MM.1S (cell line): ENCODE measurements at places on chromosomes 7 and 10.

- no peak for DNase-seq
Measured at GRCh38 chr10:8321990-8322389, 267.5 kb downstream of the GATA3 start.

DNA sequence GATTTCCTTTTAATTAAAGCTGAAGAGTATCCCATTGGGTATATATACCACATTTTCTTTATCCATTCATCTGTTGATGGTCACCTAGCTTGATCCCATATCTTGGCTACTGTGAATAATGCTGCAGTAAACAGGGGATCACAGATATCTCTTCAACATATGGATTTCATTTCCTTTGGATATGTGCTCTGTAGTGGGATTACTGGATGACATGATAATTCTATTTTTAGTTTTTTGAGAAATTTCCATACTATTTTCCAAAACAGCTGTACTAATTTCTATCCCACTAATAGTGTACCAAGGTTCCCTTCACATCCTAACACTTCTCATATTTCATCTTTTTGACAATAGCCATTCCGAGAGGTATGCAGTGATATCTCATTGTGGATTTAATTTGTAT lies 48.8 kb upstream of the PRPS1L1 start:
- no peak for DNase-seq

DNA sequence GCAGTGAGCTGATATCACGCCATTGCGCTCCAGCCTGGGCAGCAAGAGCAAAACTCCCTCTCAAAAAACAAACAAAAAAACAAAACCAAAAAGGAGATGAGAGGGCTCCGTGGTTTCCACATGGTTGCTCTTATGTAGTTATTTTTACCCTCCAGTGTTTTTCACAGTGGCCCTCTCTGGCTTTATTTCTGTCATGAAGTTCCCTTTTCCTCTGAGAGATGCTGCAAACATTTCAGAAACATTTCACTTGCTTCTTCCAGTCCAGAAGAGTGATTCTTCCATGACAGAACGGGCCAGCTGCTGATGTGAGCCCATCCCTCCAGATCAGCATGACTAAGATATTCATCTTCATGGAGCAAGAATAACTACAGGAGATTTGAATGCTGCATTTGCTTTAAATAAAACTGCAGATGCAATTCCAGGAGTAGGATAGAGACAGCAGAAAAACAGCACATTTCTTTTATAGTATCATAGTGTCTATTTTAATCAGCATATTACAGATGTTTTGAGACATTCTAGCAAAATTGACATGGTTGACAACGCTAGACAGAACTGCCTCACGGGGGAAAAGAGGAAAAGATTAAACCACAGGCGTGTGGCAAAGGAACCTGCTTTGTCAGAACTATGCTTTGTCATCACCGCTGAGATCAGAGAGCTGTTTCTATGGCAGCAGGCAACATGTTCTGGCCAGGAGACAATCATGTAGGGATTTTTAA lies 40.3 kb downstream of the NRCAM start:
- DNase-seq = peak; percentile 93

DNA sequence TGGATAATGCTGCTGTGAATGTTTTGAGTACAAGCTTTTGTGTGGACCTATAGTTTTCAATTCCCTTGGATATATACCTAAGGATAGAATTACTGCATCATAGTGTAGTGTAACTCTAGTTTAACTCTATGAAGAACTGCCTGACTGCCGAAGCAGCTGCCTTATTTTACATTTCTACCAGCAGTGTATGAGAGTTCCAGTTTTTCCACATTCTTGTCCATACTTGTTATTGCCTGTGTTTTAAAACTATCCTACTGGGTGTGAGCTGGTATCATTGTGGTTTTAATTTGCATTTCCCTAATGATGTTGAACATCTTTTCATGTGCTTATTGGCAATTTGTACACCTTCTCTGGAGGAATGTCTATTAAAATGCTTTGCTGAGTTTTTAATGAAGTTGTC lies 15.7 kb downstream of the SEPTIN7 start:
- DNase-seq = no peak

DNA sequence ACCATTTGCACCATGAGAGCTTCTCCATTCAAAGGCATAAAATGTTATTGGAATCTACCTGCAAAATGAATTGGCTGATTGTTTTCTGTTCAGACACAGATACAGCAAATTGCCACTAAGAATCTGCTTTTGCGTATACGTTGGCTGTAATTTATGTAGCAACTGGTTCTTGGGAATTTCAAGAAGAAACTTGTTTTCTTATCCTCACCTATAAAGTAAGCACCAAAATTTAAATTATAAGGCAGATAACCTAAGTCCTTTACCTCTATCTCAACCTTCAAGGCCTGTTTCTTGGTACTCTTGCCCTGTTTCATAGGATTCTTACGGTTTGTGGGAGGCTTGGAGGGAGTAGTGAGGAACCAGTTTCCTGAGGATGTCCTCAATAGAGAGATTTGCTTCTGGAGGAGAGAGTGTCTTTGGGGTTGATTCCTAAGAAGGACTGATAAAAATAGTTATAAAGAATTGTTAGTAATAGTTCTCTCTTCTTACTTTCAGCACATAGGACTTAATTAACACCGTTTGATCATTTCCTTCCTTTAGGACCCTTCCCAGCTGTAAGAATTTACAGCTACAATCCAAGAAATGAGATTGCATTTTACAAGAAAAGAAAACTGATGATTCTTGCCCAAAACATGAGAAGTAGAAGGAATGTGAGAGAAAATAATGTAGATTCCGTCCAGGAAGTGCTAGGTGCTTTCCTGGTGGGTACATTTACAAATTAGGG lies 2.0 kb downstream of the STAMBPL1 start:
- no peak for DNase-seq

DNA sequence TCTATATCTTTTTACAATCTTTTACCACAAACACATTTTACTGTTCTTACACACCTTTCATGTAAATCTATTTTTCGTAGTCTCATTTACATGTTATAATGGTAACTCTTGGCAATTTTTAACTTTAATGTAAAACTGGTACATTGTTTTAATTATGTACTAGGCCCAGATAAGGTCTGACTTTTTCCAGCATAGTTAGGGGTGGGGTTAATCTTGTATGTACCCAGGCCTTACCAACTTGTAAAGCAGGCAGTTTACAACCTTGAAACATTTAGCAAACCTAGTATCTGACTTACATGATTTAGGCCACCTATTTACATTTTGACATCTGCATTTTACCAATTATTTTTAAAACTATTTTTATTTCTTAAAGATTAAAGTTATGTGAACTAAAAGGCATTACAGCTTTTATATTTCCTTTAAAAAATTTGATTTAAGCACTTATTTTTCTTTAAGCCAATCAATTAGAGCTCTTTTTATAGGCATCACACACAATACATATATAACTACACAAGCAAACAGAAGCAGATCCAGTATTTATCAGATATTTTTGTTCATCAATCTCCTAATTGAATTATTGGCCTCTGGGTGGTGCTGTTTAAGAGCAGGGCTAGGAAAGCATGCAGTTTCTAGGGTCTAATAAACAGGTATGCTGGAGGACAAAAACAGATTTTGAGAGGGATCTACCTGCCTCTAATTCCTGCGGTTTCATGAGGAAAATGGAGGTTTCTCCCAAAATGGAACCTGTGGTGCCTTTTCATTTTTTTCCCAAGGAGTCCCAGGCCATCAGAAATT lies 19.7 kb upstream of the CROT start:
- no peak for DNase-seq

DNA sequence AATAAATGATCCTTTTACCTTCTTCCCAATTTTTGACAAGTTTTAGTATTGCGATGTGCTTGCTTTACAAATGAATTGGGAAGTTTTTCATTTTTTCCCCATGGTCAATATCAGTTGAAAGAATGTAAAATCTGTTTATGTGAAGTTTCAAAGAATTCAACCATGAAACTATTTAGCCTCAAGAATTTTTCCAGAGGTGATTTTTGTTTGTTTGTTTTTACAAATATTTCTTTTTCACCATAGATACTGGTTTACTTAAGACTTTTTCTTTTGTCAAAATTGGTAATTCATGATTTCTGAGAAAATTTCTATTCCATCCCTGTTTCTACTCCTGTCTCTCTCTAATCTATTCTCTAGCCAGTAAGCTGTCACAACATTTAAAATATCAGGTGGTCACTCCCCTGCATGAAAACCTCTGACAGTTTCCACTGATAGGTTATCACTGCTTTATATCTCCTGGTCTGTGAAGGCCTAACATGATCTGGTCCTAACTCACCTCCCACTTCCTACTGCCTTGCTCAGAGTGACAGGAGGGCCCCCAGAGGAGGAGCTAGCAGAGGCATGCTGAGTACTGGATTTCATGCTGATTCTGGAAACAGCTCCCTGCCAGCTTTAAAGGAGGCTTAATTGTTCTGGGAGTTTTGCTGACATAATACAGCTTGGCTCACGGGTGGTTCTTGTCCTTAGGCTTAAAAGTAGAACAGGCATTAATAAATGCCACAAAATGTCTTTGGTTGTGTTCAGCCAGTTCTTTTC lies 7.6 kb upstream of the ARMS2 start:
- DNase-seq = no peak

DNA sequence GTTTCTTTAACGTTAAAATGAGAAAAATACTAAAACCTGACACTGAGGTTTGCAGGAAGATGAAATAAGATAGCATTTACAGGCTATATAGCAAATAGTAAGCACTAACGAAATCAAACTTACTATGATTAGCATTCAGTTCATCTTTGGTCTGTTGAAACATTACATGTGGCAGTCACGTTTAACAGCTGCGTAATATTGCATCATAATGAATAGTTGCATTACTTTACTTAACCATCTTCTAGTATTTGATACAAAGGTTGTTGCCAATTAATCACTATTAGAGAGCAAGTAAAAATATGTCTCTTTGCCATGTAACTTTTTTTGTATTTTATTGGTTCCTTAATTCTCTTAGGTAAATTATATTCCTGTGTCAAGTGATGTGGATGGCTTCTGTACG lies 131.8 kb upstream of the GHITM start:
- DNase-seq = no peak

- DNase-seq = no peak
Measured at GRCh38 chr10:129593953-129594352, 126.9 kb downstream of the MGMT start.

DNA sequence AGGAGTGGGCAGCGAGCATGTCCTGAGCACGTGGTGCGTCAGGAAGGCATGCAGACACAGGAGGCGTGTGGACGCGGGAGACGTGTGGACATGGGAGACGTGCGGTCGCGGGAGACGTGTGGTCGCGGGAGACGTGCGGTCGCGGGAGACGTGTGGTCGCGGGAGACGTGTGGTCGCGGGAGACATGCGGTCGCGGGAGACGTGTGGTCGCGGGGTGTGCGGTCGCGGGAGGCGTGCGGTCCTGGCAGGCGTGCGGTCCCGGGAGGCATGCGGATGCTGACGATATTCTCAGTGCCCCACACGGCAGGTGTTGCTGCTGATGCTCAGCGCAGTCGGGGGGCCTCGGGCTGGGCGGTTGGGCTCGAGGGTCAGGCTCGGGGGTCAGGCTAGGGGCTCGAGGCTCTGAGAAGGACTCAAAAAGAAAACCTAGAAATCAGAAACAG lies 94.2 kb downstream of the NKX6-2 start:
- DNase-seq = no peak

- peak; percentile 53 for DNase-seq
Measured at GRCh38 chr7:80106498-80107113, 28.0 kb upstream of the GNAI1 start.

DNA sequence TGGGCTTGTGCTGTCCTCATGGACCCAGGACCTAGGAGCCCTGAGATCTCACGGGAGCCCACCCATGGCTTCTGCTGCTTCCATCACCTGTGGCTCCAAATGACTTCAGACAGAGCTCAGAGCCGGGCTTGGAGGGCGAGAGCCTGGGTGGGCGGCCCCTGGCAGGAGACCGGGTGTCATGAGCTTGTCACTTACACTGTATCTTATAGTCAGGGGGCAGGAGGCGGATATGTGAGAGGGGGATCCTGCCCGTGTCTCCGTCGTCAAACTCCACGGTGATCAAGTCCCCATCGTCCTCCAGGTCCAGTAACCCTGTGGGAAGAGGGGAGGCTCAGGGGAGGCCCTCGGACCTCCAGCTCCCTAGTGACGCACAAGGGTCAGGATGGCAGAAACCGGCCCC lies 33.0 kb downstream of the SLC29A4 start:
- DNase-seq = no peak

DNA sequence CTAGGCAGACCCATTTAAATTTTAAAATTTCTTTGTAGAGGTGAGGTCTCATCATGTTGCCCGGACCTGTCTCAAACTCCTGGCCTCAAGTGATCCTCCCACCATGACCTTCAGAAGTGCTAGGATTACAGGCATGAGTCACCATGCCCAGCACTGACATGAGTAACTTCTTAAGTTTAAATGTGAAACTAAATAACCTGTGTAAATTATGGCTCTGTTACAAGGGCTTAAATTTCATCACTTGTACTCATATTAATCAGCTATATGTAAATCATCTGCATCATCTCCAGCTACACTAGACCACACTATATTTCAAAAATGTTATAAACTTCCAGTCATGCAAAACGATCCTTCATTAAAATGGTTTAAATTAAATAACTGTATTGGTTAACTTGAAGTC lies 56.1 kb downstream of the ATAD1 start:
- no peak for DNase-seq

DNA sequence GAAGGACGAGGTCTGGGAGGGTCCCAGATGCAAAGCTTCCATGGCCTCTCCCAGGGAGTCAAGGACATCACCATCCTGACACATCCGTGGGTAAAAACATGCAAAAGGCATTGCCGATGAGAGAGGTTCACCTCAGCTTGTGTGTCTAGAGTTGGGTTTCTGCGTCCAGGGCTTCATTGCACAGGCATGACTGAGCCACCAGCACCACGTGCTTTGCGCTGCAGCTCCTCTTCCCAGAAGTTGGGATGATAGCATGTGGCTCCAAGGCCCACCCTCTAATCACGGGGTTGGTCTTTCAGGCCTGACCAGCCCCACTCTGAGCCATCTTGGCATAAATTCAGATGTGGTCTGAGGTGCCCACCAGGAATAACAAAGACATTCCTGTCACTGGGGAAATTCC lies 7.1 kb upstream of the RASGEF1A start:
- no peak for DNase-seq

DNA sequence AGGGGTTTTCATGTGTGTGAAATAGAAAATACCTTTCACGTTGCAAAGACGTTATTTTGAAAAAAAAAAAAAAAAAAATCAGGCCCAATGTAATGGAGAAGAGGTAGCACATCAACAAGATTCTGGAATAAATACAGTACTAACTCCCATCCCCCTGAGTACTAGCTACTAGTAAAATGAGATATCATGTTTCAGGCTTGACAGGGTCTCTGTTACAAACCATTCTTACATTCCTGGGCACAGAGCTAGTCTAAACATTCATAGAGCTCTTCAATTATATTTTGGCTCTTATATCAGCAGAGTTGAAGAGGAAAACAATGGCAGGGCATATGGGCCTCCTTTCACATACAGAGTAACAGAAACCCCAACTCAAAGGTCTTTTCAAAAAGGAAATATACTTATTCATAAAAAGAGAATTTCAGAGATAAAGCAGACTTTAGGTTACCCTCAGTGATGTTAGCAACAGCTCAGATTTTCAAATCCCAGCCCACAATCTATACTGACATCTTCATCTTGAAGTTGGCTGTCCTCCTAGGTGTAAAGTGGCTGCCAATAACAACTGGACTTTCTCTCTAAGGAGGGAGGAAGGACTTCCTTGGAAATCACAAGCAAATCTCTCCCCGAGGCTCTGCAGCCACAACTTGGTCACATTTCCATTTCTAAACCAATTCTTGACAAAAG lies 18.6 kb downstream of the C7orf33 start:
- no peak for DNase-seq

- DNase-seq = no peak
Measured at GRCh38 chr7:35384761-35385700, 131.1 kb upstream of the TBX20 start.

- DNase-seq = no peak
Measured at GRCh38 chr7:67422601-67423000, 426.0 kb downstream of the TYW1 start.
